ENCODE measurements at places on chromosomes 2 and 18.

- no peak for DNase-seq
Observed at GRCh38 chr2:22981785-22982184, 403.2 kb upstream of the KLHL29 start.

- no peak for DNase-seq
Observed at GRCh38 chr2:40220177-40220925, 231.5 kb downstream of the SLC8A1 start.

DNA sequence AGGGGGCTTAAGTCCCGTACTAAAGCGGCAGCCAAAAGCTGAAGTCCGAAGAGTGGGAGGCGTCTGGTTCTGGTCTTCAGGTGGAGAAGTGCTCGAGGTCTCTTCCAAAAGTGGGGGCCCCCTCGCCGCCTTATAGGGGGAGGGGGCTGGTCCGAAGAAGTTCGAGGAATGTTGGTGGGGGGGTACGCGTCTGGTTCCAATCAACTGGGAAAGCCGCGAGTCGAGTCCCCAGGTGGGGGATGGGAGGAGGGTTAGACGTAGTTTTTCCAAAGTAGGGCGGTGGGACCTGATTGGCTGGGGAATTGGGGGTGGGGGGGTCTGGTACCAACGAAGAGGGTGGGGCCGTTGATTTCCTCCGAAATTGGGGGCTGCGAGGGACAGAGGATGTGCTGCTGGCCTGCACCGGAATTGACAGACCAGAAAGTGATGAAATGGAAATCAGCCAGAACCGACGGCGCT, 594 bp downstream of the ITM2C start:
- no peak for DNase-seq

GRCh38 chr18:71431689-71432088, 1112.5 kb downstream of the CBLN2 start:
- no peak for DNase-seq

DNA sequence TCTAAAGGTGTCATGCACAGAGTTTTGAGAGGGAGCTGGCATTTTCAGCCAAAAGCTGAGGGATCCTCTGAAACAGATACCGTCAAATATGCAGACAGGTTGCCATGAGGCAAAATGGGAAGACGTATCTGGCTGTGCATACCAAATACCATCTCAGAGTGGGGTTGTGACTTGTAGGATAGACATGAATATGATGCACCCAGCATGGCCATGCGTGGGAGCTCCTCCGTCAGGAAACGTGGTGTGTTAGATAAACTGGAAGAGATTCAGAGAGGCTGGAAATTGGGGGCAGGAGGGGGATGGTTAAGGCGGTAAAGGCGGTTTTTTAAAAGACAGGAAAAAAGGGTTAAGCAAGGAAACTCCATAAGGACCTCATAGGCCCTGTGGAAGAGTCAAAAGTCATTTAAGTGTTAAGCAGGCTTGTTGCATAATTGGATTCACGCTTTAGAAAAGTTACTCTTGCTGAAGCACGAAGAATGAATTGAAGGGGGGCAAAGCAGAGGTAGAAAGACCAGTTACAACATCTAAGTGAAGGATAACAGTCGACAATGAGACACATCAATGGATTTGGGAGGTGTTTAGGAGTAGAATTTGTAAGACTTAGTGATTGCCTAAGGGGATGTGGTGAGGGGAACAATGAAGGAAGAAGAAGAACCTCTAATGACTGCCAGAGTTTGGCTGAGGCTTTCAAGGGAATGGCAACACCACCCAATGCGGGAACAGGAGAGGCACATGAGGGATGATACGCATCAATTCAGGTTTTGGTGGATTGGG, 139.6 kb upstream of the CTAGE1 start:
- DNase-seq = no peak

DNA sequence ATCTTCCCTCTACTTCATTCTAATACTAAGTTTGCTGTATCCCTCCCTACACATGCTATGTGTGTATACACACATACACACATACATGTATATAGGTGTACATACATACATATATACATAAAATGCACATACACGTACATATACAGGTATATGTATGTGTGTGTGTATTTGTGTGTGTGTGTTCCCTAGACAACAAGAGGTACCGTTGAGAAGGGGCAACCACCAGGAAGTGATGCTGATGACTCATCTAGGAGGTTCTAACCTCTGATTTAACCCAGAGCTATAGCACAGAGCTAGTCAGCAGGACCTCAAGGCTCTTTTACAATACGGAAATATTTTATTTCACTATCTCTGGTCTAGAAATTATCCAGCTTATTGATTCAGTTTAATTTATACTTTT, 139.2 kb downstream of the LAMA3 start:
- DNase-seq = no peak

- DNase-seq = no peak
Observed at GRCh38 chr2:190978389-190979053, 35.5 kb downstream of the STAT1 start.

DNA sequence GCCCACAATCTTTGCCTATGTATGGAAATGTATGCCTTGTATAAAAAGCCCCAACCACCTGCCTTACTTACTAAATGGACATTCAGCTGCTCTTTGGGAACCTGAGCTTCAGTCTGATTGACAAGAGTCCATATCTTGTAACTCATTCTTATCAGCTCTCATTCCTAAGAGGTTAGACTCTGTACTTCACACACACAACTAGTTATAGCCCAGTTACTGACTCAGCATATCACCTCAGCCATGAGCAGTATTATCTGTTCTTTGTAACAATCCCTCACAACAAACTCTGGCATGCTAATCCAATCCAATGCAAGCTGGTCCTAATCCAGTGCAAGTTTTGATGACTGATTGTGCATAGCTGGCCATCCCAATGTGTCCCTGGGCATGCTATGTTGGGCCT, 250.6 kb downstream of the RIT2 start:
- DNase-seq = no peak

DNA sequence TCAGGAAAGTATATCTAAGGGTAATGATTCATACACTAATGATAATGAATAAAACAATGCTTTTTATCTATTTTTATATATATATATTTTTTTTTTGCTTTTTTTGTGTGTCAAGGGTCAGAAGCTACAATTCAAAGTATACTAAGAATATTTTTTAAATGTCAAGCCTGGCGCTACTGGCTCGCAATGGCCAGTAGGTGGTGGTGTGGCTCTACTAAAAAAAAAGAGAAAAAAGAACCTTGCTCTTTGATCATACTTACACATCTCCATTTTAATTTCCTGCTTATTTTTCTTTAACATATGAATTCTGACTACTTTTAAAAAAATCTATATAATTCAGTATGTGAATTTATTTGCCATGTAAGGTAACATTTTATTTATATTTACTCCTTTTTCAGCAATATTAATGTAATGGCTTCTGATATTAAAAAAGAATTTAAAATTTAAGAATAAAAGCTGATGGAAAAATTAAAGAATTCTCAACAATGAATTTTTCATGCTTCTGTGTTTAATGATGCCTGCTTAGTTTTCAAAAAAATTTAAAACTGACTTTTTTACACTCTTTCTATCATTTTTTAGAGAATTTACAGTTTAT, 232.9 kb downstream of the GULP1 start:
- DNase-seq = peak; percentile 43

DNA sequence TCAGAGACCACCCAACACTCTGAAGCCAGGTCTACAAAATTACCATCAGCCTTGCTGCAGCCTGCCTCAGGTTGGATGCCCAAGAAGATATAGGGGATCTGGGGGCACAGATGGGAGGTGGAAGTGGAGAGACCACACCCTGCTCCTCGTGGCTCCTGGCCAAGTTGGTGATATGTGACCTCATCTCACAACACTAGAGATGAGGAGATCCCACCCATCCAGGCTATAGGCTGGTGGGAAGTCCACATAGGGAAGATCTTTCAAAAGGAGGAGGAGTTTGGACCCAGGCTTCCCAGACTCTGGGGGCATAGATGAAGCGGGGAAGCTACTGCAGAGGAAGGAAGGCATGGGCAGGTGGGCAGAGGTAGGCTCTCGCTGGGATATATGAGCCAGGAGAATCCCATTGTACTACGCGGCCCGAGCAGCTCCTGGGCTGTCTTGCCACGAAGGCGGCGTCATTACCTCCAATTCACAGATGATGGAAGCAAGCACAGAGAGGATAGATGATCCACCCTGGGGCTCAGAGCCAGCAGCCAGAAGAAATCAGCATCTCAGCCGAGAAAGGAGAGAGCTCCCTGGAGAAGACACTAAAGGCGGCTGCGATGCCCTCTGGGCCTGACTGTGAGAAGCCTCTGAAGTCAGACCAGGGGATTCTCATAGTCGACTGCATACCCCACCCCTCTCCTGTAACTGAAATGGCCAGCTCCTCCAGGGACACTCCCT, 96.0 kb downstream of the RHOB start:
- DNase-seq = no peak

- DNase-seq = no peak
Observed at GRCh38 chr18:76462326-76462694, 32.7 kb downstream of the ZNF516 start.

DNA sequence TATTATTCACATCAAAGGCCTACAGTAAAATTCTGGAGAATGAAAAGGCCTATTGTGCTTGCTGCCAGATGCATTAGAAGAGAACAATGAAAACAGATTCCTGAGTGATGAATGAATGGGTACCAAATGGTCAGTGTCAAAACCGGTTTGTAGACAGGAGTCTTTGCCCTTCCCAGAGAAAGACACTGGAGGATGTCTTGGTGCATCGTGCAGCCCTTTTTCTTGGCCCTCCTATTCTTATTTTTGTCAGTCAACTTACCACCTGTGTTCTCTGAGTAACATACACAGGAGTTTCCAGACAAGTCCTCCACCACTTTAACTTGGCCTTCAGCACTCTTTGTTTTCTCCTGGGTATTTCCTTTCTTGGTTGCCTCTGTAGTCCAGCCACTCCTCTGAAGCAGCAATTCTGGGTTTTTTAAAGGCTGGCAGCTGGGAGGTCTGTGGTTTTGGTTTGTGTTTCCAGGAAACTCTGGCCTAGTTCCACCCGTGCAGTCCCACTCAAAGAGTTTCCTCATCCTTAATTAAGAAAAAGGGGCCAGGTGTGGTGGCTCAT, 29.4 kb downstream of the PSTPIP2 start:
- DNase-seq = no peak

DNA sequence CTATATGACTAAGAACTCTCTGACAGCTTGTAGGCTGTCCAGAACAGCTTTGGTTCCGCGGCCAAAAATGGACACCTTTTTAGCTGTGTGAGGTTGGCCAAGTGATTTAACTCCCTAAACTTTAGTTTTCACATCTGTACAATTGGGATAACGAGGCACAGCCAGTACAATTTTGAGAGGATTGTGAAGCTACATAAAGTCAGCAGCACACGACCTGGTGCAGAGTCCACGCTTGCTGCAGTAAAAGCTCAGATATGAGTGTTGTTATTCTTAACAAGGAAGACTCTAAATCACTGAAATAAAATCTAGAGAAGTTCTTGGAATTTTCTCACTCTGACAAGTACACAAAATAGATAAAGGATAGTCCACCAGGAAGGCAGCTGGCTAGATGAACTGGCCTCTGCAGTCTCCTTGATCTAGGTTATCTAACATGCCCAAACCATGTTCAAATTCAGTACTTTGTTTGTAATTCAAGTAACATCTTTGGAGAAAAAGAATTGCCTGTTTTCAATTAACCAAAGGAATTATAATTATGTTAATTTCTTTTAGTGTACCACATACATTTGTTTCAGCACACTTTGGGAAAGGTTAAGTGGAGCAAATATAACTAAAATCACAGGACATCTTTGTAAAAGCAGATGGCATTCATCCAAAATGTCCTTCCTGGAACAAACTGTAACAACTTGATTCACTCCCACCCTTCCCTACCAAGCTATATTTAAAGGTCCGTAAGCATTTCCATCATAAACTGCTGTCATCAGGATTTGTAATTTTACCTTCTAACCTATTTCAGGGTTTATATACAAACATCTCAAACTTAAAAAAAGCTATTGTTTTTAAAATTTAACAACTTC, 201.7 kb upstream of the STK17B start:
- no peak for DNase-seq

- no peak for DNase-seq
Observed at GRCh38 chr18:58049000-58049688, 5.1 kb downstream of the NEDD4L start.

GRCh38 chr2:164606557-164606956, 14.7 kb downstream of the GRB14 start:
- DNase-seq = no peak

DNA sequence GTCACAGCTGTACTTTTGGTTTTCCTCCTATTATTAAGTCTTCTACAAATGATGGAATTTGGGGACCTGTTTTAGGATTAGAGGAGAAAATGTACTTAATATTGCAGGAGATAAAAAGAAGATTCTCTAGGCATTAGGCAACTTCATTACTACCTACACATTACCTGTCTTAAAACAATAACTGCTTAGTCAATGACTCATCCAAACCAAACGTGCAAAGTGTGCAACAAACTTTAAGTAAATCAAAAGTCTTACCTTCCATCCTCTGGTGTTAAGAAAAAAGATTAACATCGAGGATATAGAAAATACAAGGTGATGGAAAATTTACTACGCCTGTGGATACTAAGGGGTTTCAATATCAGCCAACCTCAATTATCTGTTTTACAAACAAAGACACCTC, 285.3 kb upstream of the KYNU start:
- DNase-seq = no peak

DNA sequence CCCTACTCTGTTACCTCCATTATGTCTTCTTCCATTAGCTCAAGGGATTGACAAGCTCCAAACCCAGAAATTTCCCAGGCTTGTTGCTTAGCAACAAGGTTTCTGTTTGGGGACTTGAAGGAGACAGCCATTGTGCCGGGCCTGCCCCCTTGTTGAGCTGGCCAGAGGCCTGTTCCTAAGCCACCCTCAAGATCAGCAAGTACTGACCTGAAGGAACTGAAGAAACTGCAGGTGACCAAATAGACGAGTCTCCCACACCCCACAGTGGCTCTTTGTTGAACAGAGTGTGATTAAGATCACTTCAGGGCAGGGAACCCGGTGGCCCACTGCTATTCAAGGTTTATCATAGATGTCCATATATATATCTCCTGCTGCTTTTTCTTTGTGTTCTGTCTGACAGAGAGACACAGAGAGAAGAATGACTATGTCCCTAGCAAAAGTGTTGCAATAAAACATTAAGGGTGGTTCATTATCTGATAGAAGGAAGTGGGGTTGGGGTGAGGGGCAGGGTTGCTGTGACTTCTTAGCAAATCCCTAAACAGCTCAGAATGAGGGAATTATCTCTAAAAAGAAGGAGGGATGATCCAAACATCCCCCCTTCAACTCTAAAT, 69.2 kb downstream of the RNF144A start:
- DNase-seq = no peak

DNA sequence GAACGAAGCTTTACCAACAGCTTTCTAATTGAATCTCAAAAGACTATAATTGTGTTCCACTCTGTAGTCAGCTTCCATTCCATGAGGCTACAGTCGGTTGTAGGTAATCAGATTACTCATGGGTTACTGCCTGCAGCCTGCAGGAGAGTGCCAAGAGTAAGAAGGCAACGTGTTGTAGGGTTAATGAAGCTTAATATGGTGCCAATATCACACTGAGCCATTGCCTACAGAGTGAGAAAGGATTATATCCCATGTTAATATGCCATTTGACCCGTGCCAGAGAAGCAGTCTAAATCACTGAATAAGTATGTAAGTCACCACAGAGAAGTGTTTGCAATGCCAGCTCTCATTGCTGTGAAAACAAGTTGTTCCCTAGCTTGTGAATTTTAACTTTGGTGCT, 734.5 kb upstream of the ACVR2A start:
- DNase-seq = no peak
